ENCODE measurements at places on chromosomes 6 and 20. TPM values are rescaled to one million over a fixed set of nuclear protein-coding genes. Genes with fewer than 3 reads are reported as not detected.

PAK5 gene
- total RNA-seq, result 0.19 TPM

USP49 gene
- 5.5 TPM for total RNA-seq

MEP1A gene
- not detected for total RNA-seq

TP53TG5 gene
- not detected for total RNA-seq

SEC23B gene
- total RNA-seq, result 61.5 TPM

GRCh38 chr6:56357616-56358373, 110.4 kb upstream of the COL21A1 start:
- DNase-seq, result peak; percentile 74

GRCh38 chr6:113293423-113293740, 563.8 kb upstream of the MARCKS start:
- no peak for DNase-seq

GRCh38 chr20:56429502-56429901, 17.4 kb downstream of the CASS4 start:
- DNase-seq, result peak; percentile 93

GRCh38 chr6:37868447-37868825, 48.9 kb downstream of the ZFAND3 start:
- DNase-seq, result peak; percentile 90

- DNase-seq, result no peak
Observed at GRCh38 chr20:22586645-22587310, 2.4 kb upstream of the FOXA2 start.

Data from astrocyte (in vitro differentiated cells and primary cell).